NCI-H2081 treated with DMSO at 0.1 percent for 48 hours (cell line): ENCODE measurements at places on chromosomes 7 and 10.

DNA sequence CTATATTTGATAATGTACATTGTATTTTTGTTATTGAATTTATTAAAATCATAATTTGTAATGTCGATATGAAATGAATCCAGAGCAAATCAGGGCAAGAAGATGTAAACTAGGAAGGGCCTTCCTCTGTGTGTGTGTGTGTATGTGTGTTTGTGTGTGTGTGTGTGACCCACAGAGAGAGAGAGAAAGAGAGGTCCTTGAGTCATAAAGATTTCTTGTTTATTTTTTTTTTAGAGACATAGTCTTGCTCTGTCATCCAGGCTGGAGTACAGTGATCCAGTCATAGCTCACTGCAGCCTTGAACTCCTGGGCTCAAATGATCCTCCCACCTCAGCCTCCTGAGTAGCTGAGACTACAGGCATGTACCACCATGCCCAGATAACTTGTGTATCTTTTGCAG is 50.7 kb downstream of the INPP5F start:
- DNase-seq = no peak

DNA sequence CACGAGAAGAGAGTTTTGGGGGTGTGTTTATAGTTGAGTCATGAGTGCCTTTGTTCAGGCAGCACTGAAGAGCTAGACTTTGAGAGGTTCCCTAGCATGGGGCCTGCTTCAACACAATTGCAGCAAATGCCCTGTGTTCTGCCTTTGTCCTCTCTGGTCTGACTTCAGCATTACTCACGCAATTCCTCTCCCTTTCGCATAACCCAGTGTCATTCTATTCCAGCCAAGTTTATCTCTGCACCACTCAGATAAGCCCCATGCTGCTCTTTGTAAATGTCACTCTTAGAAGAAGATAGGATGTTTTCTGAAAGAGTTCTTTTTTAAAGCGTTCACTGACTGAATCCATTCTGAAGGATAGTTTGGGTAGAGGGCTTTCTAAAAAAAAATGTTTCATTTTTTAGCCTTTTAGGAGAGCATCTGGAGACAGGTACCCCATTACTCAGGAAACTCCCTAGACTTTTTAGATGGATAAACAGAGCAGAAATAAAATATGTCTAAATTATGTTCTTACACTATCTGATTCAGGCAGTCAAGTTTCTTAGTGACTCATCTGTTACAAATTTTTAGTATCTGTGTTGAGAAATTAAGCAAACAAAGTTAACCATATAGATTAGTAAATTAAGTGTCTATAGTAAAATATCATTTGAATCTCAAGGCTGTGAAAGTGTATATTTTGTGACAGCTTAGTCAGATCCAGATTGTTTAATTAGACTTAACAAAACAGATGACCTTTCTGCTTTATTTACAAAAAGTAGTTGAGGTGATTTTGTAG is 318.5 kb downstream of the GPR158 start:
- no peak for DNase-seq

DNA sequence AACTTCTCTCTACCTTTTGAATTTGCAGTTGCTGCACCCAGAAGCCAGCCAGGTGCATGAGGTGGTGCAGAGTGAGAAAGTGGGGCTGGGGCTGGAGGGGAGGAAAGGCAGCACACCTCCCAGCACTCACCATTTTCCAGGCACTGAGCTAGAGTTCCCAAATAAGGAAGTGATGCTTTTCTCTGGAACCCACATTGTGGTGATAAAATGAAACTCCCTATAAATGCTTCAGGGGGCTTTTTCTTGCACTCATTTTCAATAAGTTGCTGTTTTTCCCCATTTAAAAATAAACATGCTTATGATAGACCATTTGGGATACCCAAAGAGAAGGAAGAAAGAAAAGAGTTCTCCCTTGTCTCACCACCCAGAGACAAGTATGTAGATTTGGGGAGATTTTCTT is 42.8 kb upstream of the TNS3 start:
- DNase-seq = no peak

DNA sequence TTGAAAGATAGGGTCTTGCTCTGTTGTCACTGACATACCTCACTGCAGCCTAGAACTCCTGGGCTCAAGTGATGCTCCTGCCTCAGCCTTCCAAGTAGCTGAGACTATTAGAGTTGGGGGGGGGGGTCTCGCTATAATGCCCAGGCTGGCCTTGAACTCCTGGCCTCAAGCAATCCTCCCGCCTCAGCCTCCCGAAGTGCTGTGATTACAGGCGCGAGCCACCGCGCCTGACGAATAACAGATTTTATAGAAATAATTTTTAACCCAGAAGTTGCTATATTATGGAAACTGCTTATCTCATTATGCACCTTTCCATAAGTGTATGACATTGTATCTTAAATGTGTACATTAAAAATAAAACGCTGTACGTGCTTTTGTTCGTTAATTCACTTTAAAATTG is 846 bp downstream of the ANKRD26 start:
- DNase-seq = no peak

DNA sequence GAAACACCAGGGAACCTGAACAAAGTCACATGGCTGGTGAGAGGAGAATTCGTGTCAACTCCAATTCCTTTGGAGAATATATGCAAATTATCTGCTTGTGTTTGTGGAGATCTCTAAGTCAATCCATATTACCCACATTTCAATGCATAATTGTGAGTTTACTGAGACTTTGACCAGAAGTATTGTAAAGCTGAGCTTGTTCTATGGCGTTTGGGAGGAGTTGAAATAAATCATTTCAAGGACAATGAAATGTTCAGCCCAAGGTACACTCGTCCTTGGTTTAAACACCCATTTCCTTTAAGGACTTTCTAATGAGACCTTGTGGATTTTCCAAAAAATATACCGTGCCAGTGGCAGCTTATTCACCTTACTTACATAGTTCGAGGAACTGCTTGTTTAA is 186.6 kb upstream of the HDAC9 start:
- DNase-seq = no peak

DNA sequence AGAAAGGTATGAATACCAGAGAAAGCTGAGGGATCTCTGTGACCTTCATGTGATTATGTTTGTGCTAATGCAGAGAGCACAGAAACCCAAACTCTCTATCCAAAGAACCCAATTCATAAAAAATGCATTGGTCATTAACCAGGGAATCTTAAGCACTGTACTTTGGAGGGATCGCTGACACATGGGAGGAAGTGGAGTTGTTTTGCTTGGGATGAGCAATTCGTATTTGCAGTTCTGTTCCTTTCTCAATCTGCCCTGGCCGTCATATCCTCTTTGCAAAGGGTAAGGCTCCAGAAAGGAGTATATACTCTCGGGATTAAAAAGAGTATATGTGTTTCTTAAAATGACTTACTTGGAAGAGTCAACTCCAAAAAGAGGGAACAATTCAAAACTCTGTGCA is 221.3 kb downstream of the POU6F2 start:
- DNase-seq = no peak

- DNase-seq = no peak
Measured at GRCh38 chr10:23200997-23201652, 9.0 kb downstream of the PTF1A start.

DNA sequence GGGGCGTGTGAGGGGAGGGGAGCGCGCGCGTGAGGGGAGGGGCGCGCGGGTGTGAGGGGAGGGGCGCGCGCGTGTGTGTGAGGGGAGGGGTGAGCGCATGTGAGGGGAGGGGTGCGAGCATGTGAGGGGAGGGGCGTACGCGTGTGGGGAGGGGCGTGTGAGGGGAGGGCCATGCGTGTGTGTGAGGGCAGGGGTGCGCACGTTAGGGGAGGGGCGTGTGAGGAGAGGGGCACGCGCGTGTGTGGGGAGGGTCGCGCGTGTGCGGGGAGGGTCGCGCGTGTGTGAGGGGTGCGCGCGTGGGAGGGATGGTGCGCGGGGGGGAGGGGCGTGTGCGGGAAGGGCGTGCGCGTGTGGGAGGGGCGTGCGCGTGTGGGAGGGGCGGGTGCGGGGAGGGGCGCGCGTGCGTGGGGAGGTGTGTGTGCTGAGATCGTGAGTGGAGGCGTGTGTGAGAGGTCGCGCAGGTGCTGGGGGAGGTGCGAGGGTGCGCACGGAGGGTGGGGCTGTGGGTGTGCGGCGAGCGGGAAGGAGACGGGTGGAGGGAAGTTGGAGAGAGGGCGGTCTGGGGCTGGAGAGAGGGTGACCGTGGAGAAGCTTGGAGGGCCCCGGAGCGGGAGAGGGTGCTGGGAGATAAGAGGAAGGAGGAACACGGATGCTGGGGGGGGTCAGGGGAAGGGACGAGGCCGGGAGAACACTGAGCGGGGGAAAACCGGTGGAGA is 19.7 kb downstream of the MXI1 start:
- no peak for DNase-seq

GRCh38 chr10:114953047-114953446 is 15.1 kb downstream of the TRUB1 start:
- DNase-seq = no peak

DNA sequence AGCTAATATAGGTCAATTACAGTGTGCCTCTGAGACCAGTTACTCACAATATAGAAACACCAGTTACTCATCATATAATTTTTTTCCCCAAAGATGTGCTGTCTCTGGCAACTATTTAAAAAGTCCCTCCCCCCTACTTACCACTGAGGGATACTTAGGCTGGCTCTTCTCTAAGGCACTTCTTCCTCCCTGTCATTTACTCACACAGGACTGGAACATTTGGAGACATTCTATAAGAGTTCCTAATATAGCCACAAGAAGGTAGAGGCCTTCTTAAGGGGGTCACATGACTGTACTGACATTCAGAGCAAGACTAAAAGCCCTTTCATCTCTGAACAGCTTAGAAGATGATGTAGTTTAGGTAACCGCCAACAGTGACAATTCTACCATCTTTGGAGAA is 44.4 kb upstream of the SLIT1 start:
- DNase-seq = no peak

DNA sequence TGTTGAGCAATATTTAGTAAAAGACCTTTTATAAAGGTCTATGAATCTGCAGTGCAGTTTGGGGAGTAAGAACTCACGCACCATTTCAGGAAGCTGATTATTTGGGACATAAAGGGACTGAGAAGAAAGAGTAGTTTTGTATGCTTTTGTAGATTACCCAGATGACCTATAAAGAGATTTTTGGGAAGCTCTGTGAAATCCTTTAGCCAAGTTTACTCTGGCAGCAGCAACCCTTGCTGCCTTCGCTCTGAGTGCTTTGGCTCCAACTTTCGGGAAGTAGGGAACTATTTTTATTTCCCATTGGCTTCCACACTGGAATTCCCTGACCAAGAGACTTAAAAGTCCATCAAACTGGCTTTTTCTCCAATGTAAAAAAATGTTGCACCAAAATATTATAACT is 1110.1 kb upstream of the PHF14 start:
- DNase-seq = no peak

DNA sequence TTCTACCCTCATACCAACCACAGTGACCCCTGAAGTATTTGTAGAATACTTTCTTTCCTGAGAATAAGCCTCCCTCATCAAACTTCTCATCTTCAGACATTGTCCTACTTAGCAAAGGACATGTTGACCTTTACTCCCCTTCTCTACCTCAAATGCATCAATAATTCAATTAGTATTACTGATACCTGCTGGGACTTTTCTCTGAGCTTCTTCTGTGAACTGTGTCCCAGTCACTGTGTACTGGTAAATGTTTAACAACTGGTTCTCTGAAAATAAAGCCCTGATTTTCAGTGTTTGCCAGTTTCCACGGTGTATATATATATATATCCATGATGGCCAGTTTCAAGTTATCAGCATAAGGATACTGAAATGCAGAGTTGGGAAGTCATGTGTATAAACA is 12.2 kb downstream of the PANK1 start:
- no peak for DNase-seq

DNA sequence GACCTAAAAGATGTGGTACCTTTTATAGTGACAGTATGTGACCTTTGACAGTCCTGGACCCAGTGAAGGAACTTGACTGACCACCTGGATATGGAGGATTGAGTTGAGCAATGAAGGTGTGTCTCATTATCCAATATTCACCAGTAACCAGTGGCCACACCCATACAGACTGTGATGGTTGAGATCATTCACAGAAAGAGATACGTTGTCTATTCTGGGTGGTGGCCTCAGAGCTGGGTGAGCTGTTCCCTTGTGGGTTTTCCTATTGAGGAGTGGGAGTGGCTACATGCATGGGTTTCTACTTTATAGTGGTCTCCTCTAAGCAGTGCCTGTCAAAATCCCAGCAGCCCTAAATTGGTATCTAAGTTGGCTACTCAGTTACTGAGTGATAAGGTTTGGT is 507.4 kb downstream of the SORCS3 start:
- DNase-seq = no peak

- no peak for DNase-seq
Measured at GRCh38 chr7:130515315-130516040, 23.6 kb downstream of the MEST start.

DNA sequence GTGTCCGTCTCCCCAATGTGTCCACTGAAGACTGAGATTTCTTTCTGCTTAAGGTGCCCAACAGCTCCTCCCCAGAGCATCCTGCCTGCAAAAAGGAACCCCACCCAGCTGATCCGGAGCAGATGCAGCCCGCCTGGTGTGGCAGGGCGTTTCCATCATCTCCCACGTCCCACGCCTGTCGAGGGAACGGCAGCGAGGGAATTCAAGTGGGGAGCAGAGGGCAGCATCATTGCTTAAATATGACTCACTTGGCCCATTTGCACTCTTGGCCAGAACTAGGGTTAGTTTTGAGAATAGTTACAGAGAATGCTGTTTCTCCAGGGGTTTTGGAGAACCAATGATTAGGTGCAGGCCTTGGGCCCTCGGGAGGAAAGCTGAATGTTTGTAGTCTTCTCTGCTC is 20.8 kb downstream of the VWA2 start:
- DNase-seq = no peak

GRCh38 chr7:152086513-152086912 is 61.0 kb downstream of the GALNT11 start:
- no peak for DNase-seq

DNA sequence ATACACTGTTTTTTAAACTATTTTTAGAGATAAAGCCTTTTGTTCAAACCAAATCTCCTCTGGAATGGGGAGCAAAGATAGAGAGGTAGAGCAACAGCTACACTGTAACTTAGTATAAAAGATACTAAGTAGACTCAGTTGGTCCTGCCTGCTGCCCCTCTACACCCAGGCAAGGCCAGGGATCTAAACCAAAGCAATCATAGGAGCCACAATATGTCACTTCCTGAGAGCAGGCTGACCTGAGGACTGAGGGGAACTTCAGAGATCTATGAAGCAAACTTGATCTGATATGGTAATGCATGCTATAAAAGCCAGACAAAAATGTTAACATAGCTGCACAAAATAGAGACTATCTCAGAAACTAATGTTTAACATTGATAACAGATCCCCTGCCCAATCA is 7.0 kb upstream of the TRDMT1 start:
- DNase-seq = no peak

DNA sequence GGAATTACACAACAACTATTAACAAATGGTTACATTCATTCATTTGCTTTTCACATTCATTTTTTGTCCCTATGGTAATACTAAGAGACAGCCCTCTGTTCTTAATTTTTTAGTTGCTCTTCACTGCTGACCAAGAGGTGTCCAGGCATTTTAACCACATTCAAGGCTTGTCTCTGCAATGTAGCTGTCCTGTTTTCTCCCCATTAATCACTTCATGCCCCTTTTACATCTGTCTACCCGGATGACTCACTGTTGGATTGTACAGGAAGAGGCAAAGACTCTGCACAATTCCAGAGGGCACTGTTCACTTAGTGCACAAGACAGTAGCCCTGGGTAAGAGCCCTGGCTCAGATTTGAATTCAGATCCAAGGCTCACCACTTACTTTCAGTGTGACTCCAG is 168.5 kb downstream of the NOC3L start:
- no peak for DNase-seq
